ENCODE measurements at places on chromosomes 12 and 14.

DNA sequence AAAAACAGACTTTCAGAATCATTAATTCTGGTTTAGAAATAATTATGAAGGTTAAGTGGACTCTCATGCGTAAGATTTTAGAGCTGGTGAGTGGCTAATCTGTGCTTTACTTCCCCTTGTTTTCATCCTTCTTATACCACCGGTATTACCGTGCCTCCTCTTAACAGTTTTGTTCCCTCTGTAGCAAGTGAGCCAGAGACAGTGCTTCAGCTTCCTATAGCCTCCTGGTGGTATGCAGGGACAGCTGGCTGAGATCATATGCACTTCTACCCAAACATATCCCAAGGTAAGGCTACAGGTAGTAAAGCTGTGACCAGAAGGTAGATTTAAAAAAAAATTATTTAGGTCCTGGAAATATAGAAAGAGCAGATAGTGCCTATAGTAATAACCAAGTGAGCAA is 55.2 kb downstream of the PDE3A start:
- no peak for DNase-seq

DNA sequence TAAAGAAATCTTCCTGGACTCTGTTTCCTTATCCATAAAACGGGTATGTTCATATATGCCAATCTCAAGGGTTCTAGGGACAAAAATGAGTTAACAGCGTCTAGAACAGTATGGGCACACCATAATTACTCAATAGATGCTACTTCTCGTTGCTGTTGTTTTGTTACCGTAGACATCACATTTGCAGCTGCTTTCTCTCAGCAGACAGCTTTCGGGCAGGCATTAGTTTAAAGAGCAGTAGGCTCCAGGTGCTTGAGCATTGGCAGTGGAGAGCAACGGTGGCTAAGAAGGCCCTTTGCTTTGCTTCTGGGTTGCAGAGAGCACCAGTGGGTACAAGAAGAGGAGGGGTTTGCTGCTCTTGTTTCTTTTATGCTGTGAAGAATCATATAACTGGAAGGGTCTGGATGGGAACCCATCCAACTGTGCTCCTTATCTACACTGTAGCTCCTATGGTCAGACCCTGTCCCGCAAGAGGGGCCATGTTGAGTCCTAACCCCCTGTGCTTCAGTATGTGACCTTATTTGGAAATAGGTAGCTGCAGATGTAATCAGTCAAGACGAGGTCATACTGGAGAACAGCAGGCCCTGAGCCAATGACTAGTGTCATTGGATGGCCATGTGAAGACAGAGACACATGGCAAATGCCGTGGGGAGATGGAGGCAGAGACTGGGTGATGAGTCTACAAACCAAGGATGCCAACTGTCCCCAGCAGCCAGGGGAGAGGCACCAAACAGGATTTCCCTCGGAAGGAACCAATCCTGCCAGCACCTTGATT is 120.0 kb downstream of the RBM19 start:
- no peak for DNase-seq

- DNase-seq = peak; percentile 9
Observed at GRCh38 chr12:68532204-68532886, 78.4 kb upstream of the RAP1B start.

DNA sequence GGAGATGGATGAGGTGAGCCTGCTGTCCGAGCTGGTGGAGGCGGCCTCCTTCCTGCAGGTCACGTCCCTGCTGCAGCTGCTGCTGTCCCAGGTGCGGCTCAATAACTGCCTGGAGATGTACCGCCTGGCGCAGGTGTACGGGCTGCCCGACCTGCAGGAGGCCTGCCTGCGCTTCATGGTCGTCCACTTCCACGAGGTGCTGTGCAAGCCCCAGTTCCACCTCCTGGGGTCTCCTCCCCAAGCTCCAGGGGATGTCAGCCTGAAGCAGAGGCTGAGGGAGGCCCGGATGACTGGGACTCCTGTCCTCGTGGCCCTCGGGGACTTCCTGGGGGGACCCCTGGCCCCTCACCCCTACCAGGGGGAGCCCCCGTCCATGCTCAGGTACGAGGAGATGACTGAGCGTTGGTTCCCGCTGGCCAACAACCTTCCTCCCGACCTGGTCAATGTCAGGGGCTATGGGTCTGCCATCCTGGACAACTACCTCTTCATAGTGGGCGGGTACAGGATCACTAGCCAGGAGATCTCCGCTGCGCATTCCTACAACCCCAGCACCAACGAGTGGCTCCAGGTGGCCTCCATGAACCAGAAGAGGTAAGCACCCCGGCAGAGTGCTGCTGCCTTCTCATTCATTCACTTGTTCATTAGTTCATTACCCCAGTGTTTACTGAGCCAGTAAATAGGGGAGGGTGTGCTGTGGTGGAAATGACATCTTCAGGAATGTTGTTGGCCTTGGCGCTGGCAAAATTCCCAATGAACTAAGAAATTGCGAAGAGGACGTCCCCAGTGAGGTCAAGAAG is 774 bp upstream of the MANSC4 start:
- peak; percentile 69 for DNase-seq

DNA sequence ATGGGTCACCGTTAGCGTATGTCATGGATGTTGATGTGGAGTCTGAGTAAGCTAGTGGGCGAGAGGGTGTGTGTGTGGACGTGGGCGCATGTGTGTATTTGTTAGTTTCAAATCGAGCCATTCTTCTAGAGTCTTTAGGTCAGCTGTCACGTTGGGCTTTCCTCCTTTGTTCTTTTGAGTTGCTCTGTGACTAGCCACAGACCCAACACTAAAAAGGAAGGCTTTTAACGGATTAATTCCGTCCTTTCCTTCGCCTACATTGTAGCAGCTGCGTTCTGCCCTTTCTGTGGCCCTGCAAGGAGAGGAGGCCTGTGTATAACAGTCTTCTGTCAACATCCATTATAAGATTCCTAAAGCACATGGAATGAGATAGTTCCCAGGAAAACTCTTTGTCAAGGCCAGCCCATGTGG is 117.2 kb upstream of the DNM1L start:
- DNase-seq = no peak

GRCh38 chr14:24475261-24475660 is 32.7 kb upstream of the SDR39U1 start:
- DNase-seq = no peak

GRCh38 chr12:92404259-92404894 is 258.7 kb upstream of the BTG1 start:
- DNase-seq = no peak

DNA sequence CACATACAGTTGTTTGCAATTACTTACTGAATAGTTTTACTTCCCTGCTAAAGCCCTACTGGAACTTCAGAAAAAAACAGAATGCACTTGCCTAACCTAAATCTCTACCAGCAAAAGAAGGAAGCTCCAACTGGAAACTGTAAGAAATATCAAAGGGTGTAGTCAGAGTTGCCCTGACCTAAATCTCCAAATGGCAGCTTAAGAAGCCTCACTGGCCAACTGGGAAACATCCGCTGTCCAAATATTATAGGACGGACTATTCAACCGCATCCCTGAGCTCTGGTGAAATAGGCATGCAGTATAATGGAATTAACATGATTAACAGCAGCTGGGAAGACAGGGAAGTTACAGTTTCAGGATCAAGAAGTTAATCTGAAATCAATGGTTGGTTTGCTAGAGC is 24.3 kb downstream of the ANAPC7 start:
- no peak for DNase-seq
